ENCODE measurements at places on chromosomes 12 and 14.
A peak's percentile ranks its signal among the peaks of the same experiment; 100 is the strongest.

DNA sequence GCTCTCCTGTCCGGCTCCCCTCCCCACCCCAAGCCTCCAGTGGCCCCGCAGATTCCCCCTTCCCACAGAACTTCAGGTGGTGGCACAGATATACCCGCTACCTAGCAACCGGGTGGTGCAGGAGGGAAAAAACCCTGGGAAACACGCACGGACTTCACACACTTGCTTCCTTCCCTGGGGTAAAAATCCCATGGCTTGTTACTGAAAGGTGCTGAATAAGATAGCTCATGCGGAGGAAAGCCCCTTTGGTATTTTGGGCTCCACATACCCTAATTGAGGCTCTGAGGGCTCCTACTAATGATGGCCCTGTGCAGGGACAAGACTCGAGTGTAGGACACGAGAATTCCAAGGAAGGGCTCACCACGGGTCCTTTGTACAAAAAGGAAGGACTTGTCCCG lies 869 bp upstream of the RIMBP2 start:
- DNase-seq: no peak

DNA sequence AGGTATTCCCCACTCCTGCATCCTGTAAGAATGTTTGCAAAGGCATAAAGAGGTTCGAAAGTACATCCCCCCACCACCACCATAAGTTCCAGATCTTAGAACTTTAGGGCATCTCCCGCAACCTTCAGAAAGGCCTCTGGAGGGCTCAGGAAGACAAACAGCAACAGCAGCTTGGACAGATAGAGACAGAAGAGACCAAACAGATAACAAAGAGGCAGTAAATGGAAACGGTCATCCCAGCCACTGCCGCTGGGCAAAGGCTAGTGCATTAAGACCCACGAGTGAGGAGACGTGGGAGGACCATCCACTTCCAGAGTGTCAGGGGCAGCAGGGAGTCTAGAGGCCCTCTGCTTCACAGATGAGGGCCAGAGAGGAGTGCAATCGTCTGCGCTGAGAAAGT lies 124.3 kb downstream of the CRACR2A start:
- no peak for DNase-seq

- no peak for DNase-seq
Observed at GRCh38 chr12:110279566-110280375, 1.3 kb upstream of the ATP2A2 start.

GRCh38 chr14:71116568-71117122 lies 209.4 kb downstream of the PCNX1 start:
- no peak for DNase-seq

GRCh38 chr14:93520053-93520607 lies 89.4 kb downstream of the UNC79 start:
- DNase-seq: no peak

DNA sequence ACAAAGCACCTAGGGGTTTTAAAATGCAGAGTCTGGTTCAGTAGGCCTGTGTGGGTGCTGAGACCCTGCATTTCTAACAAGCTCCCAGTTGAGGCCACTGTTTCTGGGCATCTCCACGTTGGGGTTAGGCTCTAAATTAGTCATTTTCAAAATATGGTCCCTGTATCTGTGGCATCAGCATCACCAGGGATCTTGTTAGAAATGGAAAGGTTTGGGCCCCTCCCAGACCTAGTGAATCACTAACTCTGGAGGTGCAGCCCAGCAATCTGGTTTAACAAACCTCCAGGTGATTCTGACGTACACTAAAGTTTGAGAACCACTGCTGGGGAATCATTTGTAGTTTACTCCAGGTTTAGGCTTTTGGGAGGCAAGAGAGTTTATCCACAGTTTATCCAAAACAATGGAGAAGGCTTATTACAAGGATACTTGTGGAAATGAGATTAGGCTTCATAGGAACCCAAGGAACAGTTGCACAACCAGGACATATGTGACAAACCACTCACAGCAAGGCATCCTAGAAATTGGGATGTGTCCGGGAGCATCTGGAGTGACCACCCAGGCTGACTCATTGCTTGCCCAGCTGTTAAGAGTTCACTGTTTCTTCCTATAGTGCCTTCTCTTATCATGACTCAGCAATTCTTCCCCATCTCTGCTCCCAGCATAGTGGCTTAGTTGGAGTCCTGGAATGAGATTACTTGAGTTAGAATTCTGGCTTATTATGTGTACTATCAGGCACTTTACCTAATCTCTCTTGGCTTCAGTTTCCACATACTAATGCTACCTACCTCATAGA lies 71.6 kb upstream of the STXBP6 start:
- DNase-seq: no peak

GRCh38 chr12:114221957-114222630 lies 183.8 kb downstream of the TBX5 start:
- DNase-seq: no peak

- no peak for DNase-seq
Observed at GRCh38 chr12:25388183-25388582, 137.5 kb upstream of the KRAS start.

GRCh38 chr12:5771756-5772155 lies 173.3 kb downstream of the ANO2 start:
- no peak for DNase-seq

DNA sequence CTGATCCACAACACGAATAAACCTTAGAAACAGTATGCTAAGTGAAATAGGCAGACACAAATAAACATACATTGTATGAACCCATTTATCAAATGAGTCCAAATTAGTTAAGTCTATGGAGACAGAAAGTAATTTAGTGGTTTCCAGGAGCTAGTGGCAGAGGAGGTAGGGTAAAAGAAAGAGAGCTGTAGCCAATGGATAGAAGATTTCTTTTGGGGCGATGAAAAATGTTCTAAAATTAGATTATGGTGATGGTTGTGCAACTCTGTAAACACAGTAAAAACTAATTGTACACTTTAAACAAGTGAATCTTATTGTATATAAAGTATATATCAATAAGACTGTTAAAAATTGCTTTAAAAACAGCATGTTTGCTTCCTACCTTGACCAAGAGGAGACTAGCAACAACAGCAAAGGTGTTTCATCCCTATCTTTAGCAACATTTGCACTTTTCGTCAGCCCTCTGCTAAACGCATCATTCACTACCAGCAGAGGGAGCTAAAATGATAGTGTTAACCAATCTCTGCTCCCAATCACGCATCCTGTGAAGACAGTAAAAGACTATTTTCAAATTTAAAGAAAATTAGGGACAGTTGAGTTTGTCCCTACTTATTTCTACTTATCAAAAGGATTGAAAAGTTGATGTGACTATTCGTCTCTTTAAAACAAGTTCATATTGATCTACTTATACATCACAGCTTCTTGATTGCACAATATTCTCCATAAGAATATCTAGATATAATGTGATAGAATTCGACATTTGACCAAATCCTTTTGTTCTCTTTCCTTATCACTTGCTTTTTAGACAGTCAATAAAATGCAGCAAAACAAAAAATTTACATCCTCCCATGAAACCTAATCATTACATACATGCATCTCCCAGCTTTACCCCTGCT lies 24.0 kb upstream of the LGR5 start:
- DNase-seq: peak; percentile 39
